ENCODE measurements at places on chromosomes 5 and 9. TPM values are rescaled to one million over a fixed set of nuclear protein-coding genes. Genes with fewer than 3 reads are reported as not detected.

- DNase-seq = no peak
These were observed 35.3 kb downstream of the SNX24 start for GRCh38 chr5:122880749-122881148.

The C6 gene
- 0.28 TPM for polyA plus RNA-seq

GRCh38 chr9:136326761-136327303, 507 bp upstream of the GPSM1 start:
- DNase-seq = no peak

The SLC6A7 gene
- polyA plus RNA-seq = not detected

DNA sequence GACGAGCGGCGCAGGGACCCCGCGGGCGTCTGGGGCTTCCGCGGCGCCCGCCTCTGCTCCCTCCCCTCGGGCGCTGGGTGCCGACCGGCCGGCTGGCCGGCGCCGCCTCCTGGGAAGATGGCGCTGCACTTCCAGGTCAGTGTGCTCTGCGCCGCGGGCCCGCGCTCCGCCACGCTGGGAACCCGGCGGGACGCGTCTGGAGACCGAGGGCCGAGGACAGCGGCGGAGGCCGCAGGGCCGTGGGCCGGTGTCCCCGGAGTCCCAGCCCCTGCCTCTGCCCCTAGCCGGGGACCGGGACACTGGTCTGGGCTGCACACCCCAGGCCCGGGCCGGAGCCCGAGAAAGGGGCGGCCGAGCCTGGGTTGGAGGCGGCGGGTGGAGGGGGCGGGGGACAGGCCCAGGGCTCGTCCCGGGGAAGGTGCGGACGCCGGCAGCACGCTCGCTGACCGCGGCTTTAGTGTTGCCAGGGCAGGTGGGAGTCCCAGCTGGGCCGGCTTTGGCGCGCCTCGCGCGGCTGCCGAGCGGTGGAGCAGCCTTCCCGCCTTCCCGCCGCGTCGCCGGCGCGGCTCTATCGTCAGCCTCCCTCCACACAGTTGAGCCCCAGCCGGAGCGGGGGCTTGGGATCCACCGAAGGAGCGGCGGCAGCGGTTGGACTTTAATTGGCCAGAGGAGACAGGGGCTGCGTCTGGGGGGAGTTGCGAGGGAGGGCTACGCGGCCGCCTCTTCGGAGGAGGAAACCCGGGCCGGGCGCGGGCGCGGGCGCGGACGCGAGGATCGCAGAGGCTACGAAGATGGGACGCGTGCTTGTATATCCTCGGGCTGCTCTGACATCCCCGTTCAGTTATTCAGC, at the start of gene RANBP17:
RANBP17 (plus strand) TSS at position 102 of the 850 bp plus-strand sequence.
- no peak for DNase-seq

The CXXC5 gene
- 32.3 TPM for polyA plus RNA-seq

- no peak for DNase-seq
These were observed 409.6 kb upstream of the PAPPA start for GRCh38 chr9:115743709-115744605.

The TSSK1B gene
- not detected for polyA plus RNA-seq

The SNCAIP gene
- polyA plus RNA-seq = not detected

- DNase-seq = no peak
These were observed 157.2 kb upstream of the ATP10B start for GRCh38 chr5:161009194-161009593.

DNA sequence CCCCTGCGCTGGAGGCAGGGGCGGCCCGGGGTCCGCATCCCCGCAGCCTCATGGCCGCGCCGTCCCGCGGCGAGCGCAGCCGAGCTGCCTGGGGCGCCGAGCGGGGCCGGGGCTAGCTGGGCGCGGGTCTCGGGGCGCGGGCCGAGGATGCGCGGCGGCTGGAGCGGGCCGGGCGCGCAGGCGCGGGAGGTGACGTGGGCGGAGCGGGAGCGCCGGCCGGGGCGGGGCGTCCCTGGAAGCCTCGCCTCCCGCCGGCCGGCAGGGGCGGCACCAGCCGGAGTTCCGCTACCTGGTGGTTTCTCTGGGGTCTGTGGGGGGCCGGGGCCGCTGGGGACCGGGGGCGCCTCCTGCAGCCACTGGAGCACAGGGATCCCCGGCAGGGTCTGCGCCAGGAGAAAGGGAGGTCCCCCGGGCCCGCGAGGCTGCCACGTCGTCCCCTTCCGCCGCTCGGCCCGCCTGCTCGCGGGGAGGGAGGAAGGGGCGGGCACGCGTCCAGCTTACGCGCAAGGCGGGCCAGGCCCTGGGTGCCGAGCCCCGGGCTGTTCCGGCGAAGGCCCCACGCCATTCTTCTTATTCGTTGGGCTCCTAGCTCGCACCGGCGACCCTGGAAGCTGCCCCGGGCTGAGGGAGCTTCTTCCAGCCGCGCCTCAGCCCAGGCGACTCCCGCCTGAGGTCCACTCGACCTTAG, at the start of gene LPCAT1:
LPCAT1 (minus strand) TSS at position 168 of the 688 bp plus-strand sequence; CDS start at position 52, 116 bp downstream.
- DNase-seq = peak; percentile 30

The FGF1 gene
- polyA plus RNA-seq = not detected

DNA sequence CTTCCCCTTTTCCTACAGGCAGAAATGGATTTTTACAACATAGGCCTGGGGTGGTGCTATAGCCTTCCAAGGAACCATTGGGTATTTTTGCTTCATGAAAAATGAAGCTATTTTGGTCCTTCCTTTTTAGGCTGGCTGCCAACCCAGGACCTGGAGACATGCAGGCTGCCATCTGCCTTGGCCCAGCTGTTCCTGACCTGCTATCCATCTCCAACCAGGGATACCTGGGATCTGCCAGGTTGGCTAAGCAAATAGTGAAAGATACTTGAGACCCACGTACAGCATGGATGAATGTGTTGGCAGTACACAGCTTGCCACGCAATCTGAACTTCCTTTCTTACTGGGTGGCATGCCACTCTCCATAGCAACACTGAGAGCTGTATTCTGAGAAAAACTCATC, 31.1 kb downstream of the MRPS27 start:
- no peak for DNase-seq

The RAB3C gene
- polyA plus RNA-seq = 0.05 TPM

- DNase-seq = no peak
These were observed at the start of gene FGF10 for GRCh38 chr5:44389090-44389822. TSS of gene FGF10 (minus strand) at chr5:44389420. CDS start at chr5:44388682, 738 bp downstream.

- no peak for DNase-seq
These were observed 9.4 kb downstream of the ERAP2 start for GRCh38 chr5:96885518-96886338.

The DAPK1 gene
- polyA plus RNA-seq = 35.7 TPM

The SIGMAR1 gene
- polyA plus RNA-seq = 38.9 TPM

DNA sequence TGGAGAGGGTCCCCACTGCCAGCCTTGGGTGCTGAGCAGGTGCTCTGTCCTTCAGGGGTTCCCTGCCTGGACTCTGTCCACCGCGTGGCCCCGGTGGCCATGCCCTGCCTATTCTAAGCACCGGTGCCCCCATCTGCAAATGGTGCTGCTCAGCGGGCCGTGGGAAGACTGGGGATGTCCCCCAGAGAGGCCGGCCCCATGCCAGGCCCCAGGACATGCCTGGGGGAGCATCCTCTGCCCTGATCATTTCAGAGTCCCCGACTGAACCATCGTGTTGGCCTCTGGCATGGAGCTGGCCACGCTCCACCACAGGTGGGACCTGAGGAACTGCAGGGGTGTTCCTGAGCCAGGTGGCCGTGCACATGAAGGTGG, 64.7 kb downstream of the RXRA start:
- DNase-seq = no peak

GRCh38 chr9:12697719-12698118, 4.5 kb downstream of the TYRP1 start:
- no peak for DNase-seq

- DNase-seq = no peak
These were observed 37.1 kb downstream of the MAP3K1 start for GRCh38 chr5:56852228-56853000.

The HTR1A gene
- polyA plus RNA-seq = not detected

DNA sequence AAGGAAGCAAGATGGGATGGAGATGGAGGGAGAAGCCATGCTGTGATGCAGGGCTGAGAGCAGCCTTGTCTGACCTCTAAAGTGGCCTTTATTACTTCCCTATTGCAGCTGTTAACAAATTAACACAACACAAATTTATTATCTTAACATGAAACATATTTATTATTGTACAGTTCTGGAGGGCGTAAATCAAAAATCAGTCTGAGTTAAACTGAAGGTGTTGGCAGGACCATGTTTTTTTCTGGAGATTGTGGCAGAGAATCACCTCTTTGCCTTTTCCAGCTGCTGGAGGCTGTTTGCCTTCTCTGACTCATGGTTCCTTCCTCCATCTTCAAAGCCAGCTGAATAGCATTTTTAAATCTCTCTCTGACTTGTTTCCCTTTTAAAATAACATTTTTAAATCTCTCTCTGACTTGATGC, 7.2 kb upstream of the MCC start:
- DNase-seq = no peak

The RABGAP1 gene
- polyA plus RNA-seq = 19.3 TPM

GRCh38 chr5:177529247-177530203, 12.8 kb upstream of the DDX41 start:
- no peak for DNase-seq

- no peak for DNase-seq
These were observed 41.1 kb upstream of the PLPP6 start for GRCh38 chr9:4620881-4621555.

DNA sequence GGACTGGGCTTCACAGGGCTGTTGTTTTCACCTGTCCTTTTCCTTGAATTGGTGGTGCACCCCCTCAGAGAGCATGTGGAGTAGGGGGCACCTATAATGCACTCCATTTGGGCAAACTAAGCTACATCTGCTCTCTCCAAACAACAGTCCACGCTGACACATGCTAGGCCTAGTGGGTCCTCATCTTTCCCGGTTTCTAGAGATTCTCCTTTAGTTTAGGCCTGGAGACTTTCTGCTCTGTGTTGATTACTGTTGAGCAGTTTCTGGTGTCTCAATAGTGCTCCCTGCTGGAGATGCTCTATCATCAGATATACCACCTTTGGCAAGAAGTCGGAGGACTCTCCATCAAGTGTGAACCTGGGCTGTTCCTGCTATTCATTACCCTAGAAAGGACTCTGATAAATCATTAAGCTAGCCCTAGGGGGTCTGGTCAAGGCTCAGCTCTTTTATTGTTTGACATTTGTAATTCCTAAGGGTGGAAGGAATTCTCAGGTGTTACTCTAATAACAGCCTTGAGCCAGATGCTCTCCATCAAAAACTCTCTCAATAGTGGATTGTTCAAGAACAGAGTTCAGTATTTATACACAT, 64.0 kb upstream of the FYB1 start:
- peak; percentile 67 for DNase-seq

DNA sequence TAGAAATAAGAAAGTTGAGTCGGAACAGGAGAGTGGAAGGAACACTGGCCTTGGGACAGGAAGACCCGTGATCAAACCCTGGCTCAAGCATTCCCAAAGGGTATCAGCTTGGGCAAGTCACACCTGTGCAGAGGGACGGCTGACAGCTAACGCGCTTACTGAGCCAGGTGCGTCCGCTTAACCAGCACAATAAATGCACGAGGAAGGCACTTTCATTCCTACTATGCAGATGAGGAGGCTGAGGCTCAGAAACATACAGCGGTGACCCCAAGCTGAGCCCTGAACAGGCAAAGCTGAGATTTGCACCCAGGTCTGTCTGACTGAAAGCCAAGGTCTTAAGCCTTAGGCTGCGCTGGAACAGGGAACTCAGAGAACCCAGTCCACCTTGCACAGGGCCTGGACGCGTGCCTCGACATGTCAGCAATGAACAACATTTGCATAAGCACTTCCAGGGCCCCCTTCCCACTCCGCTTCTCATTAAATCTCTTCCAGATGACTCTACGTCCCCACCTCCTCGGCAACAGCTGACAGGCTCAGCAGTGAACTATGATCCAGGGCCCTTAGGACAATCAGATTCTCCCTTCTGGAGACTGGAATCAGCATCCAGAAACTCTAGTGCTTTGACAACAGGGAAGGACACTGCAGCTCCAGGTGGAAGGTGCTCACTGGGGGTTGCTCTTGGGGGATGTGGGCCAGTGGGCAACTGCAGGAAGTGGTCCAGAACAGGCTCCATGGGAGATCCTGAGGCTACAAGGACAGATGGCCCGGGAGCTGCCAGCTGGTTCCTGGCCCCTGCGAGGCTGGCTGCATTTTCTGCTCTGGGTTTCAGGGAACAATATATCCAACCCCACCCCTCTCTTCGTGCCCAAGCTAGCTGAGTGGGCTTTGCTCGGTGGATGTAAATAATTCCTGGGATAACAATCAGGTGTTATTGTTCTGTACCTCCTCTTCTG, 35.2 kb downstream of the SH3PXD2B start:
- no peak for DNase-seq

The SLC34A1 gene
- polyA plus RNA-seq = 0.03 TPM

DNA sequence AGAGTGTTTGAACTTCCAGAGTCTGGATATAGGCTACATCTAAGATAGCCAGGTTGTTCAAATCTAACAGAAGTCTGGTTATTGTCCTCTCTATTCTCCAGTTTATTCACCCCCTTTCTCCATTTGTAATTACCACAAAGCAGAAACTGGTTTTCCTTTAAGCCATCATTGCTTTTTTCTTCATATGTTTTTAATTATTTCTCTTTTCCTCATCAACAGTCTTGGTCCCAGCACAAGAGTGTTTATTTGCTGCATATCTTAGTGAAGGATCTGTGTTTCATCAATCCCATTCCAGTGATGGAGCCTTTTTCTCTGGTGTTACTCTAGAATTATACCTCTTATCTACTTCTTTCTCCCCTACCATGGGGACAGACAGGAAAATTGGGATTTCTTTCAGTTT, 142.2 kb downstream of the CAMK4 start:
- no peak for DNase-seq

DNA sequence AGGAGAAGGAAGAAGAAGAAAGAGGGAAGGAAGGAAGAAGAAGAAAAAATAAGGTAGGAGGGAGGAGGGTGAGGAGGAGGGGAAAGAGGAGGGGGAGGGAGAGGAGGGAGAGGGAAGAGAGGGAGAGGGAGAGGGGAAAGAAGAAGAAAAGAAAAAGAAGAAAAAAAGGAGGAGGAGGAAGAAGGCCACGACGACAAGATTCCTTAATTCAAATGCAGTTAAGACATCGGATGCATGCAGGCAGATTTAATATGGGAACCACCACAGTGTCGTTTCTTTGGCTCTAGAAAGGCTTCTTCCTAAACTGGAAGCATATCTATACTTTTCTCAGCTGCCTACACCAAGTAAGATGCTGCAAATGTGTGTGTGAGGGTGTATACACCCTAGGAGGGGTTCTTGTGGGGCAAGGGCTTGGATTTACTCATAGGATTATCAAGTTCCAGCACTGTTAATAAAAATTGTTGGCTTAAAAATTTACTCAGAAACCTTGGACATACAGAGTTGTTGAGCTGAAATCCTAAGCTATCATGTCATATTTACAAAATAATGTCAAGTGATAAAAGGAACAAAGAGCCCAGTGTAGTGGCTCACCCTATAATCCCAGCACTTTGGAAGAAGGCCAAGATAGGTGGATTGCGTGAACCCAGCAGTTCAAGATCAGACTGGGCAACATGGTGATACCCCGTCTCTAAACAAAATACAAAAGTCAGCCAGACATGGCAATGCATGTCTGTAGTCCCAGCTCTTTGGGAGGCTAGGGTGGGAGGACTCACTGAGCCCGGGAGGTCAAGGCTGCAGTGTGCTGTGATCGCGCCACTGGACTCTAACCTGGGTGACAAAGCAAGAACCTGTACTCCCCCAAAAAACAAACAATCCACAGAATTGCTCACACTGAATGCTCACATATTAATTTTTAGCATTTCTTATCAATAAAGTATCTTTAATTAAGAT, 108.5 kb downstream of the UBAP2 start:
- peak; percentile 98 for DNase-seq

The C9orf153 gene
- 0.25 TPM for polyA plus RNA-seq
